Chondrocyte (in vitro differentiated cells): ENCODE measurements at places on chromosomes 4 and X. TPM values are rescaled to one million over a fixed set of nuclear protein-coding genes. Genes with fewer than 3 reads are reported as not detected.
A peak's percentile ranks its signal among the peaks of the same experiment; 100 is the strongest.

Gene NXF2B
- total RNA-seq = not detected in 3 replicates

Gene MAMLD1
- total RNA-seq = 6.0 to 9.3 TPM (median 8.8 TPM) in 3 replicates

DNA sequence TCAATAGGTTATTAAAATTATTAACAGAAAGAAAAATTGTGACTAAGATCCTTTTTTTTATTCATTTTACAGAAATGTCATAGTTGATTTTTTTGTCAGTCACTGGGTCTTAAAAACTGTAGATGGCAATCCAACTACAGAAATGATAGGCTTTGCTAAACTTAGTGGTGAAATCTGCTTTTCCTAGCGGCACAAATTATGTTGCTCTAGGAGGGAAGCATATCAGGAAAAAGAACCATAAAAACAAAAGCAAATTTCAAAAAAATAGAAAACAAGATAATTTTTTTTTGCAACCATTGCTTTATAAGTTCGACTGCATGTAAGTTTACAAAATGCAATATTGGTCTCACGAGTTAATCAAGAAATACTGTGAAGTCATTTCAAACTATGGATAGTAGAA, 443.5 kb upstream of the IGFBP7 start:
- no peak for DNase-seq

DNA sequence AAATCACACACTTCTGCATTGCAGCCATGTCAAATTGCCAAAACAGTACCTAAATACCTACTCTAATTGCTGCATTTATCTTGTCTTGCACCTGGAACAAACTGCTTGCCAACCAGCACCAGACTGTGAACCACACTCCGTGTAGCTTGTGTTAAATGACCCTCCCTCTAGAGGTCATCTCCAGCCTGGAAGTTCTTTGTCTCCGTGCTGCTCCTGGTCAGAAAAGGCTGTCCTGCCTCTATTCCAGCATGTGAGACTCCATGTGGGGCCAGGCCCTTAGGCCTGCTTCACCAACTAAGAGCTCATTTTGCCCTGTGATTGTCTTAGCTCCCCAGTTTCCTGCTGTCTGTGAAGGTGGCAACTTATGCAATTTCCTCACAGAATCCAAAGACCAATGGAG, 28.3 kb downstream of the CNGA2 start:
- no peak for DNase-seq

DNA sequence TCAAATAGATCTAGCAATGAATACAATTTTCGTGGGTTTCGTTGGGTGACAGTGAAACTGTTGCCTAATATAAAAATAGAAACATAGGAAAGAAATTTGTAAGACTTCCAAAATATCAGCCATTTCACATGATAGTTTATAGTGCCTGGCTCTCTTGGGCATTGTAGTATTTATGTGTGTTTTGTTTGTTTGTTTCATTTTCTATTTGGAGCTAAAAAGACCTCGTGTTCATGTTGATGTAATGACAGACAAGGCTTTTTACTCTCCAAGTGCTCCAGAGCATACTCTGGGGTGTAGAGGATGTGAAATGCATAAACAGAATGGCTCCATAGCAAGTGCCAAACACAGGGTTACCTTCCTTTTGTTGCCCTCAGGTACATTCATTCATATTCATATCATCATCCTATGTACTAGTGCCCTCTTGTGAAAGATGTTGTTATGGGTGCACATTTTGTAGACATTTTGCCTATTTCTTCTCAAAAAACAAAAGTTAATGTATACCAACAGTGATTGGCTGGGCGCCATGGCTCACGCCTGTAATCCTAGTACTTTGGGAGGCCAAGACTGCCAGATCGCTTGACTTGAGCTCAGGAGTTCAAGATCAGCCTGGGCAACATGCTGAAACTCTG, 100.7 kb upstream of the AMOT start:
- DNase-seq = no peak

- DNase-seq = no peak
These were observed 33.6 kb downstream of the ELOVL6 start for GRCh38 chr4:110164856-110165255.

GRCh38 chr4:20754036-20754435, 53.8 kb downstream of the PACRGL start:
- DNase-seq = no peak

GRCh38 chrX:19875050-19875431, 12.4 kb downstream of the SH3KBP1 start:
- no peak for DNase-seq

Gene HTR2C
- not detected in 3 replicates for total RNA-seq

Gene MAGEA12
- total RNA-seq = not detected in 3 replicates

- DNase-seq = no peak
These were observed 14.6 kb upstream of the SLC25A4 start for GRCh38 chr4:185128272-185129119.

DNA sequence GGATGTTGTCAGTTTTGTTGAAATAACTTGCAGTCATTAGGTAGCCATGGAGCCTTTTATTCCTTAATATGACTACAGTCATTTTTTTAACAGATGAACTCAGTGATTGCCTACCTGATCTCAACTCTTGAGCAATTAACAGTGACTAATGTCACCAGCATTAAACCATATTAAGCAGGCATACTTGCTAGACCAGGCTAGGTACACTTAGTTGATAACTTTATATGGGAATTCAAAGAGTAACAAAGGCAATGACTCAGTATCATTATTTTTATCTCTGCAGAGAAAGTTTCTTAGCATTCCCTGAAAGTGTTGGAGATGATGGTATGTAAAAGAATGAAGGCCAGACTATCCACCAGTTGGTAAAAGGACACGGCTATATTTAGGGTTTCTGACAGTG, at the start of gene C4orf54:
Gene C4orf54, minus strand, starts transcription at position 31 of the 400 bp plus-strand sequence. CDS start 3,180 bp downstream, outside the sequence.
- DNase-seq = no peak

Gene SRPX2
- total RNA-seq = 10.0 to 21.1 TPM (median 10.8 TPM) in 3 replicates

GRCh38 chr4:28073860-28074555, 1213.4 kb downstream of the STIM2 start:
- peak; percentile 22 for DNase-seq

DNA sequence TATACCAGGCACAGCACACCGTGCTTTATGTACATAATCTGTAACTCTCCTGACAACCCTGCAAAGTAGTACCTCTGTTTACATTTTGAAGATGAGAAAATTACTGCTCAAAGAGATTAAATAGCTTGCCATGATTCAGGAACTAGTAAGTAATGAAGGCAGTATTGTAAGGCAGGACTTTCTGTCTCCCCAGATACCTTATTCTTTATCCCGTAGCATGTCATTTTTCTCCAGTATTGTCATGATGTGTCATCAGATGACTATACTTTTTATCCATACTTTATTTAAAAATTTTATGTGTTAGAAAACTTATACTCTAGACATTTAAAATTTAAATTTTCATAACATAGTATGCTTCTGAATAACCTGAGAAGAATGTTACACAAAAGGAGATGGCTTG, 188.3 kb upstream of the NUDT6 start:
- DNase-seq = no peak

- DNase-seq = no peak
These were observed 7.8 kb upstream of the SH3TC1 start for GRCh38 chr4:8191136-8191747.

Gene MAGEA4
- total RNA-seq = not detected in 3 replicates

GRCh38 chr4:185965426-185966384, 103.3 kb upstream of the TLR3 start:
- DNase-seq = no peak

GRCh38 chr4:8215001-8215427, 15.9 kb downstream of the SH3TC1 start:
- no peak for DNase-seq

Gene TMEM255A
- 0.10 to 0.15 TPM in 2 of 3 replicates, not detected in the other for total RNA-seq

Gene KLHL34
- total RNA-seq = not detected in 3 replicates

DNA sequence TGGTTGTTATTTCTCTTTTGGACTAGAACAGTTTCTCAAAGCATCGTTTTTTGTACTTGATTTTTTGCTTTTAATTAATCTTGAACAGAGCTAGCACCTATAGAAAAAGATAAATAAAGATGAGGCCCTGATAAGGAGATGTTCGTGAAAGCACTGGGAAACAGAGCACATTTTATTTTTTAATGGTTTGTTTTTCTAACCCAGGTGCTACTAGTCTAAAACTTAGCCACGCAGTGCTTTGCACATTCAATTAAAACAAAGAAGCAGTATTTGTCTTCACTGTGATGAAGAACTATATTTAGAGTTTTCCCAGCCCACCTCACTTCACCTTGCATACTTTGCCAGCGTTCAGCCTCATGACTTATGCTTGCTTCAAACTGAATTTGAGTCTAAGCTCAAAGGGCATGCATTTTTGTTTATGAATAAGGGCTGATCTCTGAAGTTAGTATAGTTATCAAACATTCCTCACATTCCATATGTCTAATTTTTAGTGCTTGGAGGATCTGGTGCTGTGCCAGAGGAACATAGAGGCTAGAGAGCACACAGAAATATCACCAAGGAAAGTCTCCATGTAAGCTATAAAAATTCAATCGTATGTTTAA, 76.7 kb downstream of the WWC2 start:
- no peak for DNase-seq

- no peak for DNase-seq
These were observed 25.8 kb downstream of the OTUD6A start for GRCh38 chrX:70087857-70088630.

DNA sequence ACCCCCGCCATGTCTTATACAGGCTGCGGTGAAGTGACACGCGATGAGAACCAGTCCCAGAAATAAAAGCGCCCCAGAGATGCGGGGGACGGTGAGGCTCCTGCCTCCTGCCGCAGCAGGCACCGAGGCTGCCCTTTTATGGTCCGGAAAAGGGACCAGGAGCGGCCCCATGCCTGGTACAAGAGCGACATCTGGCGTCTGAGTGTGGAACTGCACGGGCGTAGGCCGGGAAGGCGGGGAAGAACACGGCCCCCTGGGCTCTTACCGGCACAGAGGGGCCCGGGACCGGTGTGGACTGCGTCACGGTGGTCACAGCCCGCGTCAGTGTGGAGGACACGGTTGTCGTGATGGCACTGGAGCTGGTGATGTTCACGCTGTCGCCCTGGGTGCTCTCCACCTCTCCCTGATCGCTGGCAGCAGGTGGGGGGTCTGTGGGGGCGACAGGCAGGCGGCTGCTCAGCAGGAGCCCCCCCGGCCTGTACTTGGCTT, 8.9 kb upstream of the RENBP start:
- DNase-seq = no peak

GRCh38 chr4:970046-970745, 3.2 kb downstream of the DGKQ start:
- DNase-seq = no peak

Gene ZDHHC15
- 0.13 to 0.51 TPM (median 0.15 TPM) in 3 replicates for total RNA-seq

DNA sequence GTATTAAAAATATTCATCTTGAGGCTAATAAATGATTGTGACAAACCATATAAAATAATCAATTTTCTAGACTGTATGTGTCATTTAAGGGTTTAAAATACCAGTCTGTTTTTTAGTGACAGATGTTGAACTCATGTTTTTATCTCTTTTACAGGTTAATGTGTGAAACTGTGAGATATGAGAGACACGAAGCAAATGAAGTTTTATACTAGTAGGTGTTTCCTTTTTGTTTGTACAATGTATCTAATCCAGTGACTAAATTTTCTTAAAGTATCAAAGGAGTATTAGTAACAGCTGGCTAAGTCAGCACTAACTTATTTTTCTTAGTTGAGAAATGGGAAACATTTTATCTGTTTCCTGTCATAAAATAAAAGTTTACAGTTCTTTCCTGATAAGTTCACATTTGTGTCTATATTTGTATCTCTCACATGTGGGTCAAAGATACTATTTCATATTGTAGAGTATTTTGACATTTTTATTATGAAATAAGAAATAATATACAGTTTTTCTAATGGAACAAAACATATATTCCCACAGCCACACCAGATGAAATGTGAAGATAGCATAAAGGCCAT, 90.3 kb downstream of the RAPGEF2 start:
- DNase-seq = no peak

- no peak for DNase-seq
These were observed 153.5 kb downstream of the PCDH18 start for GRCh38 chr4:137378821-137379220.

DNA sequence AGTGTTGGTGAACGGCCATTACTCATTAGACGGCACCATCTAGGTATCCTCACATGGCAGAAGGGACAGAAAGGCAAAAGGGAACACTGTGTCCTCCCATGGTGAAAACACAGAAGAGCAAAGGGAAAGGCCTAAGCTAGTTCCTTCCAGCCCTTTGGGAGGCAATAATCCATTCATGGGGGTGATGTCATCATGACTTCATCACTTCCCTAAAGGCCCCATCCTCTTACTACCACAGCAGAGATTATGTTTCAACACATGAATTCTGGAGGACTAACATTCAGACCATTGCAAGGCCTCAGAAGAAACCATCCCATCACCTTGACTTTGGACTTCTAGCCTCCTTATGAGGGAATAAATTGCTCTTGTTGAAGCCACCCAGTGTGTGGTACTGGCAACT, 238.2 kb downstream of the MGST2 start:
- no peak for DNase-seq

Gene TLR2
- 1.0 to 1.9 TPM (median 1.7 TPM) in 3 replicates for total RNA-seq
